CD8-positive, alpha-beta T cell (primary cell): ENCODE measurements at places on chromosomes 16 and 17.

DNA sequence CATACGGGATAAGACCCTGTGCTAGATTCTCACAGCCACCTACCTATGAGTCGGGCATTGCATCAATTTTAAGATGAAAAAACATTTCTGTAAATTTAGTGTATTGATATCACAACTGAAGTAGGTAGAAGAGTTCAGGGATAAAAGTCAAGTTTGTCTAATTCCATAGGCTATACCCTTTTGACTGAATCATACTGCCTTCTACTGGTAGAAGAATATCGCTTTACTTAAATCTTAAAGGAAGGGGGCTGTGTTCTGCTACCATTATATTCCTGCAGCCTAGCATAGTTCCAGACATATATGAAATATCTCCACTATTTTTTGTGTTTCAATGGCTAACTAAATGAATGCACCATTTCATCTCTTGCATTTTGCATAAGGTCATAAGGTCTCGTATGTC lies 1128.6 kb downstream of the CDH8 start:
- DNase-seq: no peak

DNA sequence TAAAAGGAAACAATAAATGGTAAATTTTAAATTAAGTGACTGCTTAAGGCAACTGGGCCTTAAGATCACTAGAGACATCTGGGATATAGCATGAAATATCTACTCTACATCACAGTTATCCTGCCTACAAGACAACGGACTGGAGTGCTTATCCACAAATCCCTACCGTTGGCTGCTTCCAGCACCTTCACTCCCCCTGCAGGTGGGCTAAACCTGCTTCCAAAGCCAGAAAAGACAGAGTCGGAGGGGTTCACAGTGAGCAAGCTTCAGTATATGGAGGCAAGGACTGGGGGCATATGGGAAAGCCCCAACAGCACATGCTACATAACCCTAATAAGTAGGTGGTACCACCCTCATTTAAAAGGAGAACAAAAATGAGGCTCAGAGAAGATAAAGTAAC lies 45.3 kb downstream of the GRIN2A start:
- no peak for DNase-seq

DNA sequence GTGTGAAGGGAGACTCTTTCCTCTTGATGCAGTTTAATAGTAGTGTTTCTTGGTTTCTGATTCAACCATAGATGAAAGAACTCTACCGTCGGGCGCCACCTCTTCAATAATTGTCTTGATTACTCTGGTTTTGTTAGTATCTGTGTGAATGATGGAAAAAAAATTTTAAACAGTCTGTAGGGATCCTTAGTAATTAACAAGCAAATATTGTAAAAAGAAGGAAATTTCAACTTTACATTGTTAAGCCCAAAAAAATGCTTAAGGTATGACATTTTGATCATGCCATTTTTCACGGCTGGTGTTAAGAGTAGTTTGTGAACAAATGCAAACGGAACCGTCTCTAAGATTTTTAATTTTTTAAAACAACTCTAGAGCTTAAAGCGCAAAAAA lies 4.1 kb downstream of the KRT10 start:
- no peak for DNase-seq

- no peak for DNase-seq
Measured at GRCh38 chr17:32723310-32723955, 153.5 kb downstream of the MYO1D start.

- DNase-seq: no peak
Measured at GRCh38 chr17:74892974-74893911, at the start of gene FADS6. Gene FADS6, minus strand, starts transcription at chr17:74893633. Its CDS starts 38 bp downstream, at chr17:74893595.
